NCI-H774 (cell line): ENCODE measurements at places on chromosomes 2 and 18.

DNA sequence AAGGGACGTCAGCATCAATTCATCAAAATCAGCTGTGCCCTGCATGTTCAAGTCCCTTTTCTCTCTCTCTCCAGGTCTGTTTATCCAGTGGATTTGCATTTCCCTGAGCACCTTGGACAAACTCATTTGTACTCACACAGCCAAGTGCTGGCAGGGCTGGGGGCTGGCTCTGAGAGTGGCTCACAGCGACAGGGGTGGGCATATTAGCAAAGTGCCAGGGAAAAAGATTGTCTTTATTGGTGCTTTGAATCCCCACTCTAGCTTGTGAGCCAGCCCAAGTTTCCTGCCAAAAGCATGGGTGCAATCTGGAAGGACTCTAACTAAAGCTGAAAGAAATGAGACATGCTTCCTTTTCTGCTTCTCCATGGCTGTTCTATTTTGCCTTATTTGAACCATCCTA is 56.6 kb downstream of the ACOXL start:
- DNase-seq: no peak

DNA sequence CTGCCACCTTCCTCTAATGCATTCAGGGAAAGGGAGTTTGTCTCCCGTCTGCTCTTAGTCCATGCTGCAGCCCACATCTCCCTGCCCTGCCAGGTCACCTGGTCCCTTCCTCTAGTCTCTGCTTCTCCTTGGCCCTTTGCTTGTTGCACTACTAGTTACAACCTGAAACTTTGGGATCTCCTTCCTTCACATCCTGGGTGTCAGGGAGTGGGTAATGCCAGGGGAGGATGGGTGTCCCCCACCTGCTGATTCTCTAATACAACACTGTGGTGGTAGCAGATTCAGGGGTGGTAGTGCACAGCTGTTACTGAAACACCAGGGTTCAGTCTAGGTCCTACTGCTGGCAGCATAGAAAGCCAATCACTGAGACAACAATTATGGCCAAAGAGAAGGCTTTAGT is 31.2 kb upstream of the COX7A2L start:
- DNase-seq: no peak

- no peak for DNase-seq
Observed at GRCh38 chr2:174662459-174662858, 64.9 kb upstream of the WIPF1 start.

DNA sequence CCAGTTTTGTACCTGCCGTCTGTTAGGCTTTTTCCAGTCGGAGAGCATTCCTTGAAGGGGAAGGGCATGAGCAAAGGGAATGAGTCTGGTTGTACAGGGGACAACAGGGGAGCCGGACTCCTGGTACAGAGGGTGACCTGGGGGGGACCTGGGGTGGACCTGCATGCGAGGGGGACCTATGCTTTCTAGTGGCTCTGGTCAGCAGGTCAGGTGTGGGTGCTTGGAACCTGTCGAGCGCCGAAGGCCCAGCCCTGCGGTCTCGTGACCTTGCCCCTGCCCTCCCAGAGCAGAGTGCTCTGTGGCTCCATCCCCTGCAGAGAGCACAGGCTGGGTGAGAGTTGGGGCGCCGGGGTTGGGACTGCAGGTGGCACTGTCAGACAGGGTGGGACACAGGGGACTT is 96.7 kb upstream of the ASAP2 start:
- no peak for DNase-seq

- DNase-seq: no peak
Observed at GRCh38 chr2:113233593-113234550, 44.8 kb downstream of the PAX8 start.

- DNase-seq: no peak
Observed at GRCh38 chr2:17630089-17630488, 89.6 kb downstream of the VSNL1 start.

DNA sequence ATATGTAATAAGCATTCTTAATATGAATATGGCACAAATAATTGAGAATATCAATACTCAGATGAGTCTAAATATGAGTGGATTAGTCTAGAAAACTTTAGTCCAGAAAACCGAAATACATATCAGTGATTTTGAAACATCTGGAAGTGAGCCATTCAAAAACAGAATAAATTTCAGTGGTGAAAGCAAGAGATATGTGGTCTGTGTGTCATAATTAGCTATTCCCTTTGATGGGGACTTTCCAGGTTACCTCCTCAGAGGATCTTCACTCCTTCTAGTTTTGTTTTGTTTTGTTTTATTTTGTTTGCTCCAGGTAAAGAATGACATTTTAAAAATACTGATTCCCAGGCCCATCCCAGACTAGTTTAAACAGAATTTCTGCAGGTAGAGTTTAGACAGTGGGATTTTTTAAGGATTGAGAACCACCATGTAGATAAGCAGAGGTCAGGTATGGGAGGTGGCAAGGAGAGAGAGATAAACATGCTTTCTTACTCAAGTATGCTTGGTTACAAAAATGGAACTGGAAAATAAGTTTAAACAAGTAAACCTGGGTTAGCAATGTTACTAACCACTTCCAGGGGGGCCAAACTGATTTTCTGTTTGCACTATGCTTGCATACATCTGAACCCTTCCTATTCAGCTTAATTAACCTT is 70.7 kb downstream of the NABP1 start:
- no peak for DNase-seq

DNA sequence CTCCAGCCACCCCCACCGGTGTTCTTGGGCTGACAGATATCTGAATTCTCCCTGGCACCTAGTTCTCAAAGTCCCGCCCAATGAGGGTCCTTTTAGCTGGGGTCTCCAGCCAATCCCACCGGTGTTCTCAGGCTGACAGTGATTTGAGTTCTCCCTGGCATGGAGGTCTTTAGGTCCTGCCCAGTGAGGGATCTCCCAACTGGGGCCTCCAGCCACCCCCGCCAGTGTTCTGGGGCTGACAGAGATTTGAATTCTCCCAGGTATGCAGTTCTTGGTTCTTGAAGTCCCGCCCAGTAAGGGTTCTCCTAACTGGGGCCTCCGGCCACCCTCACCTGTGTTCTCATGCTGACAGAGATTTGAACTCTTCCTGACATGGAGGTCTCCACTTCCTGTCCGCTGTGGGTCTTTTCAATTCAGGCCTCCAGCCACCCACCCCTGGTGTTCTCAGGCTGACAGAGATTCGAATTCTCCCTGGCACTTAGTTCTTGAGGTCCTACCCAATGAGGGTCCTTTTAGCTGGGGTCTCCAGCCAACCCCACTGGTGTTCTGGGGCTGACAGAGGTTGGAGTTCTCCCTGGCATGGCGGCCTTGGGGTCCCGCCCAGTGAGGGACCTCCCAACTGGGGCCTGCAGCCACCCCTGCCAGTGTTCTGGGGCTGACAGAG is 154.6 kb downstream of the ANKRD36 start:
- DNase-seq: no peak

DNA sequence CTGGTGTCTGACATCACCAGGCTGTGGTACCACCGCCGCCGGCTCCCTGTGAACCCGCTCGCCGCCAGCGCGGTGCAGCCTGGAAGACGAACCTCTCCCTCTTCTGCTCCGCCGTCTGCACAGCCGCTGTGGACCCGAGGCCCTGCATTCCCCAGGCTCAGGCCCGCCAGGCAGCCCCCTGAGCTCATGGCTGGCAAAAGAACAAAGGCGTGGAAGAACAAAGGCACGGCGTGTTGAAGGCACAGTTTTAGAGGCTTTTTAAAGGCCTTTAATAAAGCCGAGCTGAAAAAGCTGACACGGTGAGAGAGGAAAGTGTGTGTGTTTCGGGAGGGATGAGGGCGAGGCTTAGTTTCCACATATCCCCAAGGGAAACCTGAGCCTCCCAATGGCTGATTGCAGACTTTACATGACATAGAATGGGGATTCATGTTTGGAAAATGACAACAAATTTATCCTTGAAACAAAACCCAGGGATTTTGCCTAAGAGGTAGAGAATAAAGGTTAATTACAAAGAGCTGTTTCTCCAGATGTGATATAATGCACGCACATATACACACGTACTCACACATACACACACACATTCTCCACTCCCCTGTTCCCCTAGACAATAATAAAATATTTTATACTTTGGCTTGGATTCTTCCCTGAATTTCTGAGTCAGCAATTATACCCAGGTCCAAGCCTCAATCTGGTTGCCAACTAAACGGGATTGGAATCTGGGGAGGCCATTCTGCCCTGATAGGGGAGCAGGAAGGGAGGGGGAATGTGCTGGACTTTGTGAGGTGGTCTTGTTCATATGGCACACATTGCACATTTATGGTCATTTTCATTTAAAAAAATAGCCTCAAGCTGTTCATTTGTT is 39.7 kb downstream of the RFX8 start:
- no peak for DNase-seq

- no peak for DNase-seq
Observed at GRCh38 chr2:219126555-219126954, 34.1 kb downstream of the NHEJ1 start.

DNA sequence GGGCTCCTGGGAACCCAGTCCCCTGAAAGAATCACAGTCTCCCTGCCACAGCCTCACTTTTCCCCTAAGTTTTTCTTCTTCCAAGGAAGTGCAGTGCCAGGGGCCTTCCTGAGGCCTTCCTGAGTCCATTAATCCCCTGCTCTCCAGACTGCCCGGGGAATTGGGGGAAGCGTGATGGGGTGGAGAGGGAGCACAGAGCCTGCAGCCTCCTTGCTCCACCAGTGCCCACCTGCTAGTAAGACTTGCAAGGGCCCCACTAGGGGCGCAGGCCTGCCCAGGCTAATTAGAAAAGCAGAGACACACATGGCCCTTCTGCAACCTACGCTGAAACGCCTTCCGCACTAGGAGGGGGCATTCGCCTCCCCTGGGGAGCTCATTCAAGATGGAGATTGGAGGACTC is 110.6 kb downstream of the MRO start:
- no peak for DNase-seq

DNA sequence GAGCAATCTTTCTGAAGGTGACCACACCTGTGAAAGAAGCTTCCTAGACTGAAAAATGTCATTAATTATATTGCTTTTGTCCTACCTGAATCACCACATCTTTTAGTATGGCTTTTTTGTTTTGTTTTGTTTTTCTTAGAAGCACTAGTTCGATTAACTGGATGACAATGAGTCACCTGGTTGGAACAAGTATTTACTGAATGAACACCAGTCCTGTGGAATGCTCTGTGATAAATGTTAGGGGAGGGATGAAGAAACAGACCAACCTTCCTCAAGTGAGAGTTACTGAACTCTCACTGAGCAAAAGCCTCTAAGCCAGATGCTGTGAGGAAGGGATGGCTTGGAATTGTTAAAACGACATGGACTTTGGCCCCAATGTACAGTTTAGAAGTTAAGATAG is 26.8 kb upstream of the DCC start:
- DNase-seq: no peak

DNA sequence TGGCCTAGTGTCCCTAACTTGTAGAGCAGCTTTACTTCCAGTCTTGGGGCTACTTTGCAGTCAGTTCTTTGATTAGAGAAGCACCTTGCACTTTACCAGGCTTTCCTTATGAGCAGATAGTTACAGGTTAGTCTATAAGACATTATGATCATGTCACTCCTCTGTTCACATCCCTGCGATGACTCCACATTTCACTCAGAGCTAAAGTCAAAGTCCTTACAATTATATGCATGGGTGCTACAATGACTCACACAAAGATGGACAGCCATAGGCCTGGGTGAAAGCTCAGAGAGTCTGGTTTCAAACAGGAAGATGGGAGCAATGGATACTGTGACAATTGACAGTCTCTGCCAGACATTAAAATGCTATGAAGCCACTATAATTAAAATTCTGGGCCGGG is 27.1 kb upstream of the SSB start:
- DNase-seq: no peak

DNA sequence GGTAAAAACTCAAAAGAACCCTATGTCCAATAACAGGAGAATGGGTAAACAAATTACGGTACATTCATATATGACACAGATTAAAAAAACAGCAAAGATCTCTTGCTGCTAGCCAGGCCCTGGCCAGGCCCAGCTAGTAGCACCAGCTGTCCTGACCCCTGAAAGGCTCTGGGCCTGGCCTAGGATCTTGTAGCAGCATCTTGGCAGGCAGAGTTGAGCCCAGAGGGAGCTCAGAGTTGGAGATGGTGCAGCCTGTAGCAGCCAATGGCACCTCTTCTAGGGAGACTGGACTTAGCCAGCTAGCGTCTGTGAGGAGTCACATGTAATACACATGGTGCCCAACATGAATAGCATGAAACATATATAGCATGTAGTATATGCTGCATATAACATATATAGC is 69.1 kb downstream of the HS6ST1 start:
- no peak for DNase-seq
